ENCODE measurements at places on chromosomes 3 and 15.

GRCh38 chr3:45480218-45480617, 91.8 kb downstream of the LARS2 start:
- DNase-seq: no peak

- DNase-seq: no peak
Observed at GRCh38 chr3:15527031-15527459, 5.5 kb upstream of the COLQ start.

DNA sequence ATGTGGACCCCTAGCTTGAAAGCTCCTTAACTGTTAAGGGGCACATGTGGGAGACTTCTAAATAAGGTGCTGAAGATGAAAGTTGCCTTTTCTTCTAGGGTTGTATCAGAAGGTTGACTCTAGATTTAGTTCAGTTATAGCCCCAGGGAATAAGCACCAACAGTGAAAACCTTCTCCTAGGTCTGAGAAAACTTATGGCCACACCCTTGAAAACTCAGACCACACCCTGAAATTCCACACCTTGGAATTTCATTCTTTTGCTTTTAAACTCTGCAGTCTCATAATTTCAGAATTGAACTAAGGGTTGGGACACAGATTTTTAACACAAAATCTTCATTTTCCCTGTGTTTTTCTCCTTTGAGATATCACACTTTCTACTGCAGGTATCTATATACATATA, 355.8 kb upstream of the IL12A start:
- DNase-seq: no peak

GRCh38 chr3:52153389-52154096, 680 bp downstream of the POC1A start:
- no peak for DNase-seq

GRCh38 chr3:60250810-60251209, 1000.4 kb downstream of the FHIT start:
- no peak for DNase-seq

- no peak for DNase-seq
Observed at GRCh38 chr3:181899702-181900101, 188.0 kb downstream of the SOX2 start.

DNA sequence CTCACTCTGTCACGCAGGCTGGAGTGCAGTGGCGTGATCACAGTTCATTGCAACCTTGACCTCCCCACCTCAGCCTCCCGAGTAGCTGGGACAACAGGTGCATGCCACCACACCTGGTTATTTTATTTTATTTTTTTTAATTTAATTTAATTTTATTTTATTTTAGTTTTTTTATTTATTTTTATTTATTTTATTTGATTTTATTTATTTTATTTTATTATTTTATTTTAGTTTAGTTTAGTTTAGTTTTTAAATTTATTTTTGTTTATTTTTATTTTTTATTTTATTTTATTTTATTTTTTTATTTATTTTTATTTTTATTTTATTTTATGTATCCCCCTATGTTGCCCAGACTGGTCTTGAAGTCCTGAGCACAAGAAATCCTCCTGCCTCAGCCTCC, 202.3 kb upstream of the SLCO3A1 start:
- DNase-seq: no peak

- DNase-seq: no peak
Observed at GRCh38 chr3:37124435-37124834, 49.9 kb downstream of the LRRFIP2 start.

GRCh38 chr3:192847941-192848340, 69.7 kb downstream of the MB21D2 start:
- DNase-seq: no peak
